Osteoblast (primary cell): ENCODE measurements at places on chromosomes 7 and 10.
A peak's percentile ranks its signal among the peaks of the same experiment; 100 is the strongest.

DNA sequence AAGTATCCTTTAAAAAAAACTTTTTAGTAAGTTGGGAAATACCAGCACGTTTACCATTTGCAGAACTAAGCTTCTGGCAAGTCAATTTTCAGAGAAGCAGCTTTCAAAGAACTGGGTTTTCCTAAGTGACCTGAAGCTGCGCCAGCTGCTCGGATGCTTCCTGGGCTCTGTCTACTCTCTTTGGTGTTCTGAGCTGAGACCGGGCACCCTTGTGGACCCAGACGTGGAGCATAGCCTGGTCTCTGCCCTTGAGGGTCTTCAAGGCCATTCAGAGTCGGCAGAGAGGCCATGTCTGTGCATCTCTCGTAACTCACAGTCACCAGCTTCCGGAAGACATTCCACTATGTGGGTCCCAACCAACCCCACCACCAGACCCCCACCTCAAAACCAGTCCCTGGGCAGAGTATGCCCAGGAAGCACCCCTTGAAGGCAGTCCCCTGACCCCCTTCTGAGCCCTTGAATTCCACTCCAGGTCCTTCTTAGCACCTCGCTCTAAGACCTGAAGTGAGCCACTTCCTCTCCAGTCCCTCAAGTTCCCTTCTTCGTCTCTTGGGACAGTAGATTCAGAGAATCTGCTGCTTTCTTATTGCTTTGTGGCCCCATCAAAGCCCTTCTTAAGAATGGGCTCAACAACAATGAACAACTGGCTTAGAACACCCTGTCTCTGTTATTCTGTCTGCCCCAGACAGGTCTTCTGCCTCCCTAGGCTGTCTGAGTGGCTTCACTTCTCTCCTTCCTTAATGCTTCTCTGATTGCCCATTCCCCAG lies 8.5 kb downstream of the CALML5 start:
- no peaks in the 10 kb centered on the region for H3K36me3 ChIP-seq
- peak; percentile 46 for DNase-seq
- H3K4me3 ChIP-seq, result no peak overlapping the region
- no peak overlapping the region for H3K27ac ChIP-seq
- H3K27me3 ChIP-seq, result no peaks in the 10 kb centered on the region

- H3K36me3 ChIP-seq, result peaks cover 3% of the 10 kb centered on the region
- H3K27ac ChIP-seq, result peak overlapping the region; percentile 93
- H3K27me3 ChIP-seq, result no peaks in the 10 kb centered on the region
- peak overlapping the region; percentile 100 for H3K4me3 ChIP-seq
- DNase-seq, result peak; percentile 94
- peaks cover 14% of the 10 kb centered on the region for H3K4me1 ChIP-seq
Observed at GRCh38 chr10:75400771-75401568, 594 bp downstream of the ZNF503 start.

DNA sequence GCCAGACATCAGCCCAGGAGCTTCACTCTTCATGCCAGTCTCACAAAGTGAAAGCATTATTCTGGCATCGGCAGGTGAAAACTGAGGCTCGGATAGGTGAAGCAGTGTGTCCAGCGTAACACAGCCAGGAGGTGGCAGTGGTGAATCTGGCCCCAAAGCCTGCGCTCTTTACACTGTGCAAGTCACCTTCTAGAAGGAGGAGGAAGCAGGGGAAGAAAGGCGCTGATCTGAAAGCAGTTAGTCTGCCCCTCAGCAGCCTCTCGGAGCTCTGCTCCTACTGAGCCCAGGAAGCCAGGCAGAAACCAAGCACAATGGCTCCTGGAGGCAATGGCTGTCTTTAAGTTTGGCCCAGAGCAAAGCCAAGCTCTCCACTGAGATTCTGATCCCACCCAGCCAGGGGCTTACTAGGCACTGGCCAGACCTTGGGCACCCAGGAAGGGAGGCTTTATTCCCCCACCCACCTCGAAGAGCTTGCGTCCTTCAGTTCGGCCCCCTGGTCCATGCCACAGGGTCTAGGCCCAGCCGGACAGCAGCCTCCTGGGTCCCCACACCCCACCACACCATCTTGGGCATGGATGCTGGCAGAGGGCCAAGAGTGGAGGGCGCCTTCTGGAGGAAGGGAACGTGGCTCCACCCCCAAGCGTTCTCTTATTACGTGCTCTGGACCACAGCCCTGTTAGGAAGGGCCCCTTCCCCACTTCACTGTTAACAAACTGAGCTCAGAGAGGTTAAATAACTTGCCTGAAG lies 104.5 kb downstream of the GRID1 start:
- no peaks in the 10 kb centered on the region for H3K4me1 ChIP-seq
- H3K27ac ChIP-seq, result no peak overlapping the region
- H3K27me3 ChIP-seq, result no peaks in the 10 kb centered on the region
- no peak overlapping the region for H3K4me3 ChIP-seq
- peak; percentile 81 for DNase-seq

- peaks cover 15% of the 10 kb centered on the region for H3K4me1 ChIP-seq
- H3K27me3 ChIP-seq, result peaks cover 6% of the 10 kb centered on the region
- peak overlapping the region; percentile 98 for H3K4me3 ChIP-seq
- peak; percentile 76 for DNase-seq
- H3K36me3 ChIP-seq, result peaks cover 6% of the 10 kb centered on the region
- peak overlapping the region; percentile 84 for H3K27ac ChIP-seq
Observed at GRCh38 chr10:90871279-90871765, 452 bp upstream of the RPP30 start.

GRCh38 chr10:3090914-3091787 lies 23.8 kb downstream of the PFKP start:
- DNase-seq, result peak; percentile 86
- peaks cover 45% of the 10 kb centered on the region for H3K4me1 ChIP-seq

DNA sequence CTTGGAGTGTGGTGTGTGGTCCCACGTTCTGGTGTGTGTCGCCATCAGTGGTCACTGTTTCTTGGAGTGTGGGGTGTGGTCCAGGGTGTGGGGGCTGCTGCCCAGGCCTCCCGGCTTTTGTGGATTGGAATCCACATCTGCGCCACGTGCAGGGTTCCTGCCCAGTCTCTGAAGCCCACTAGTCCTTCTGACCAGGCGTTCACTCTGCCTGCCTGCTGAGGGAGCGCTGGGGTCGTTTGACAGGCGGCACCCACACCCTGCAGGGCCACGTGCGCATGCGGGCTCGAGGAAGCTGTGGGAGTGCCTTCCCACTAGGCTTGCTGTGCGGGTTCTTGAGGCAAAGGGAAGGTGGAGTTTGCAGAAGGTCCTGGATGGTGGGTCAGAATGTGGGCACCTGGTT lies 51.4 kb downstream of the INPP5A start:
- peak; percentile 81 for DNase-seq
- no peaks in the 10 kb centered on the region for H3K27me3 ChIP-seq
- H3K4me1 ChIP-seq, result peaks cover 23% of the 10 kb centered on the region
- no peaks in the 10 kb centered on the region for H3K36me3 ChIP-seq
- H3K27ac ChIP-seq, result no peak overlapping the region
